ENCODE measurements at places on chromosomes 5 and 9.

- DNase-seq = no peak
Measured at GRCh38 chr5:122668552-122668951, 106.3 kb upstream of the SNX2 start.

DNA sequence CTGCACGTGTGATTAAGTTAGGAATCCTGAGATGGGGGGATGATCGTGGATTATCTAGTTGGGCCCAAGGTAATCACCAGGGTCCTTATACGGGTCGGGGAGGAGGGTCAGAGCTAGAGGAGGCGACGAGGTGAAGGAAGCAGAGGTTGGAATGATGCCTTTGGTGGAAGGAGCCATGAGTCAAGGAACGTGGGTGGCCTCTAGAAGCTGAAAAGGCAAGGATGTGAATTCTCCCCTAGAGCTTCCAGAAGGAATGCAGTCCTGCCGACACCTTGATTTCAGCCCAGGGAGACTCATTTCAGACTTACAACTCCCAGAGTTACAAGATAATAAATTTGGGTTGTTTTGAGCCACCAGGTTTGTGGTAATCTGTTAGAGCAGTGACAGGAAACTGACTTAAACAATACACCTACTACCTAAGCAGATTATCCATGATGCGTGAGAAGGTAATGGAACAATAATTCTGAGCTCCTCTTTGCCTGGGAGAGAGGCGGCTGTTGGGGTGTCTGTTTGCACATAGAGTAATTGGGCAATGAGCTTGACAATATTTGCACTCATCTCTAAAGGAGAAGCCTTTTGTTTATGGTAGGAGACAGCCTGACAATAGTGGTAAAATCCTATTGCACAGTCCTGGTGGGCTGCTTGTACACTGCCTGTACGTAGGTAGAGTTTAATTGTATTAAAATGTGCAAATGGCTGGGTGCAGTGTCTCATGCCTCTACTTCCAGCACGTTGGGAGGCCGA lies 129.3 kb upstream of the IER5L start:
- DNase-seq = no peak

- no peak for DNase-seq
Measured at GRCh38 chr5:91307048-91307447, 76.1 kb downstream of the ARRDC3 start.

GRCh38 chr5:123814801-123815470 lies 303.0 kb downstream of the CSNK1G3 start:
- no peak for DNase-seq

DNA sequence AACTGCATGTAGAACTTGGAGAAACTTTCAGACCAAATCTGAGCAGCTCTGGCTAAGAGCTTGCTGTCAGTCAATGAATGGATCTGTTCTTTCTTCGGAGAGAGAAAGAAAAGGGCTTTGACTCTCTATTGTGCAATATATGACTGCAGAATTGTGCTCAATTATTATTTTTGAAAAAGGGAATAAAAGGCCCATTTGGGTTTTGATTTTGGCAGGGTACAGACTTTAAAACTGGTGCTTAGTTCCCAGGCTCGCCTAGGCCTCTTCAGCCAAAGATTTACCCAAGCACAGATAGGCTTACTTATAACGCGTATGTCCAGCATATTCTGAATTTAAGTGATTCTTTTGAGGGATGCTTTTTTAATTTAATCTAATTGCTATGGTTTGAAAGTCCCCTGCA lies 59.3 kb downstream of the RETREG1 start:
- DNase-seq = no peak

DNA sequence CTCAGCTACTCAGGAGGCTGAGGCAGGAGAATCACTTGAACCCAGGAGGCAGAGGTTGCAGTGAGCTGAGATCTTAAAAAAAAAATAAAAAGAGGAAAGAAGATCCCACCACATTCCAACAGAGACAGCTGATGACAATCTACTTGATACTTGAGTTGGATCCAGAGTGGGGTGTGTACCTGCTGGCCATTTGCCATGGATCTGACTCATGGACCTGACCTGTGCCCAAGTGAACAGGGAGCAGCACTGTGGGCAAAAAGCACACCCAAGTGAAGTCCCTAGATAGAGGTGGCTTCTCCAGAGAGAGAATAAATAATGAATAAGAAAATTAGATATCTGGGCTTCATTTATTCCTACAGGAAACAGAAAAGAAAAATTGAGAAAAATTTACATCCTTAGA lies 81.2 kb upstream of the MIER3 start:
- DNase-seq = no peak

GRCh38 chr5:50767588-50767987 lies 101.2 kb downstream of the PARP8 start:
- no peak for DNase-seq

DNA sequence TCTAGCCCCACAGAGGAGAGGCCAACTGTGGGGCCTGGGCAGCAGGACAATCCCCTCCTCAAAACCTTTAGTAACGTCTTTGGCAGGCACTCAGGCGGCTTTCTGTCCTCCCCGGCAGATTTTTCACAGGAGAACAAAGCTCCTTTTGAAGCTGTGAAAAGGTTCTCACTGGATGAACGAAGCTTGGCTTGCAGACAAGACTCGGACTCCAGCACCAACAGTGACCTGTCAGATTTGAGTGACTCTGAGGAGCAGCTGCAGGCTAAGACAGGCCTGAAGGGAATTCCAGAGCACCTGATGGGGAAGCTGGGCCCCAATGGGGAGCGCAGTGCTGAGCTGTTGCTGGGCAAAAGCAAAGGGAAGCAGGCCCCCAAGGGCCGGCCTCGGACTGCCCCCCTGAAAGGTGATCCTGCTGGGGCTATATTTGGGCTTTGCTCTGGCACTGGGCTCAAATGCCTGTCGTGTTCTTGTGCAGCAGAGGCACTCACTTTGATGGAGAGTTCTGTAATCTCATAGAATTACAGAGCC lies 39.4 kb downstream of the KDM3B start:
- DNase-seq = no peak

GRCh38 chr5:88686726-88687125 lies 196.3 kb downstream of the MEF2C start:
- DNase-seq = no peak

DNA sequence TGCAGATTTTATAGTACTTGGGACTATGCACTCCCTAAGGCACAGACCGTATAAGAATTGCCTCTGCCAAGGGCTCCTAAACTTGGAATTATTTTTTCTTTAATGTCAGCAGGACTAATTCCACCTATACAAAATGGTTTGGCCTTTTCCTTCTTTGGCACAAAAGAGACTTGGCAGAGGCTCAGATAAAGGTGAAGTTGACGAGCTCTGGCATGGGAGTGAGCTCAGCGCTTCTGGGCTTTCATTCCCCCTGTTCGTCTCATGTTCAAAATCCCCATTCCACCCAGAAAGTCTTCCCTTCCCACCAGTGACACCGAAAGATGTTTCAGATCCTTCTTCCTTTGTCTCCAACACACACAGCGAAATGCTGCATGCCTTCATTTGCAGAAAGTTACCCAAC lies 61.2 kb downstream of the F2RL2 start:
- DNase-seq = no peak

DNA sequence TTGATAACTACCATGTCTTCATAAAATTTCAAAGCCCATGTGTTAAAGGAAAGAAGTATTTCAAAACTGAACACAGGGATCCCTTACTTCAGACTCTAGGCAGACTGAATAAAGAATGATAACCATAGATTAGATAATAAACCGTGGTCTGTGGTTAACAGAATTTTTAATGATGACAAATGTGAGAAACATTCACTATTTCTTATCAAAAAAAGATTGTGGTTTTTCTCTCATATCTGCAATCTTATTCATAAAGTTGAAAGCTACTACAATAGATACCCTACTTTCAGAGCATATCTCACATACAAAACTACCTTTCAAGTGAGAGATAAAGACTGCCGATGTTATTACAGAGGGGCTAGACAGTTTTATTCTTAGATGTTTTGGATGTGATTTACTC lies 816.8 kb upstream of the DMAC1 start:
- DNase-seq = no peak

DNA sequence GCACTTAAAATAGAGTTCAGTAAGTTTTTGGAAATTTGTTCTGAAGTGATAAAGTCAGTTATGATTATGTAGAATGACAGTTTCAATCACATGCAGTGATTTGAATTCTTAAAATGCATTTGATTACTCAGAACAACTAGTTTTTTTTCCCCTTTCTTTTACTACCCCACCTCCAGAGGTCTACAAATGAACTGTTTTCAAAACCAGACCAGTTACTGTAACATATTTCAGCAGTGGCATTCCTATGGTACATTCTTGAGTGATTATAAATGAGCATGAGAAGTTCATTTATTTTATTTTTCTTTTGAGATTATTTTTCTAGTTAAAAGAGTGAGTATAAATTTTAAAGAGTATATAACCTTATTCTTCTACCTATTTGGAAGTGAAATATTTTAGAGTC lies 71.6 kb downstream of the NNT start:
- no peak for DNase-seq

- DNase-seq = no peak
Measured at GRCh38 chr5:143364061-143364460, 39.4 kb downstream of the NR3C1 start.

DNA sequence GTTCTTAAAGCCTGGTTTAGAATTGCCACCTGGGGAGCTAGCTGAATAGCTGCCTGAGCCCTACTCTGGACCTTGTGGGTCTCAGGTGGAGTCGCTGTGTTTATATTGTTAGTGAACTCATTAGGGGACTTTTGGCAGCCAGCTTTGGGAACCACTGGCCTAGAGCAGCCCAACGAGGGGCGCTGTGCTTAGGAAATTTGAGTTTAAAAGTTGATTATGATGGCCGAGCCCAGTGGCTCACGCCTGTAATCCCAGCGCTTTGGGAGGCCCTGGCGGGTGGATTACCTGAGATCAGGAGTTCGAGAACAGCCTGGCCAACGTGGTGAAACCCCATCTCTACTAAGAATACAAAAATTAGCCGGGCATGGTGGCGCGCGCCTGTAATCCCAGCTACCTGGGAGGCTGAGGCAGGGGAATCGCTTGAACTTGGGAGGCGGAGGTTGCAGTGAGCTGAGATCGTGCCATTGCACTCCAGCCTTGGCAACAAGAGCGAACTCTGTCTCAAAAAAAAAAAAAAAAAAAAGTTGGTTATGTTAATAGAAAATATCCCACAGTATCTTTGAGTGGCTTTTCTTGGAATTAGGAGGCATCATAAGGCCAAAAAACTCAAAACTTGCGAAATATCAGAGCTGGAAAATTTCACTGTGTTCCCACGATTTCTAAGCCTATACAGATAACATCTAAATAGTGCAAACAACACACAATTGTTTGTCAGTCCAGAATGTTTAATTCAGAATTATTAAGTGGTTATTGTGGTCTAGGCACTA lies 809 bp downstream of the MCCC2 start:
- no peak for DNase-seq

GRCh38 chr5:174247301-174247700 lies 201.8 kb downstream of the NSG2 start:
- no peak for DNase-seq

DNA sequence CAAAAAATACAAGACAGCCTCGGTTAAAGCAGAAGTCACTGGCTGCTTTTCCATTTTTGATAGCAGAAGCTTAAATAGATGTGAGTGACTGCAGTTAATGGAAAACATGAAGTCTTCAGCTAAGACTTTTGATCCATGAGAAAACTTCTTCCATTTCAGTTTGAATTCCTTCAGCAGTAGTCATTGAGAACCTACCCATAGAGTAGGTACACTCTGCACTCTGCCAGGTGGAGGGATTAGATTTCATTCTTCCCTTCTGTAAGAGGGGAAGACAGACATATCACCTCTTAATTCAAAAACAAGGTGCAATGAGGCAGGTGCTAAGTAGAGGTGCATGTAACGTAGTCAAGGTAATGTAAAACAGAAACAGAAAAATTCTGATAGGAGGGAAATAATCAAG lies 26.7 kb upstream of the XPA start:
- DNase-seq = no peak

DNA sequence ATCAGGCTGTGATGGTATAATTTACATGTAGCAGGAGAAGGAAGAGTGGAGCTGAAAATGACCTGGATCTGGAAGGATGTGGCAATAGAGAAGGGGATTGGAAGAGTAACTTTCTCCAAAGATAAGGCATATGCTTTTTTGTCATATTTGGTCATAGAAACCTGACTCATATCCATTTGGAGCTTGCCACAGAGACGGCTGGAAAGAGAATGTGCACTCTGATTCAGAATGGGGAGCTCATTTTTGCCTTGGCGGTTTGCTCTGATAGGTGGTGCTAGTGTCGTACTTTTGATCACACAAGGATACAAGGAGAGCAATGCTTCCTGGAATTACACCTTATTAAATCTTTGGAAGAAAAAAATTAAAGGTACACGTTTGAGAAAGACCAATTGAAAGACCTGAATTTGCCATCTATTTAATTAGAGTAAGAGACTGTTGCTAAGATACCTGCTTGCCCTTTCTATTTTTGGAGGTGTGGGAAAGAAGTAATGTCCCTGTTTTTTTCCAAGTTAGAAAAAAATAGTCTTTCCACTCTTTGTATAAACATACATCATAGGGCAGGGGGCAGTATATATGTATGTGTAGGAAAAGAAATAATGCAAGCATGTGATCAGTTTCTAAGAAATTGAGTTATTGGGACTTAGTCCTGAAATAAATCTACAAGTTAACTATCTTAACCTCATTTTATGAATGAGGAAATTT lies 5.4 kb downstream of the LSM11 start:
- DNase-seq = peak; percentile 52

GRCh38 chr5:963673-964531 lies 44.7 kb upstream of the NKD2 start:
- no peak for DNase-seq

- DNase-seq = no peak
Measured at GRCh38 chr9:35415402-35416097, 74.4 kb upstream of the RUSC2 start.

GRCh38 chr5:52878656-52879055 lies 90.9 kb downstream of the ITGA1 start:
- DNase-seq = no peak
